ENCODE measurements at places on chromosomes 12 and 14. TPM values are rescaled to one million over a fixed set of nuclear protein-coding genes. Genes with fewer than 3 reads are reported as not detected.

GRCh38 chr12:66915306-66915904 is 236.5 kb upstream of the GRIP1 start:
- no peak for DNase-seq

GRCh38 chr12:116244001-116244400 is 33.5 kb downstream of the MED13L start:
- DNase-seq = no peak

- no peak for DNase-seq
These were observed 5.4 kb downstream of the KRT2 start for GRCh38 chr12:52646613-52647012.

DNA sequence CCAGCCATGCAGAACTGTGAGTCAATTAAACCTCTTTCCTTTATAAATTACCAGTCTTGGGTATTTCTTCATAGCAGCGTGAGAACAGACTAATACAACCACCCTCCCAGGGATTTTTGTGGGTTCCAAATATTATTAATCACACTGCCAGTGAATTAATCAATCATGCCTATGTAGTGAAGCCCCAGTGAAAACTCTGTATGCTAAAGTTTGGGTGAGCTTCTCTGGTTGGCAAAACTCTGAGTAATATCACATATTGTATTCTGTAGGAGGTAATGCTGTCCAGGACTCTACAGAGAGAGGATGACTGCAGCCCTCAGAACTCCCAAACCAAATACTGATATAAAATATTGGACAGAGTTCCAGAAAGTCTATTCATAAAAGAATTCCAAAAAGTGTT is 216.9 kb downstream of the RPAP3 start:
- no peak for DNase-seq

DNA sequence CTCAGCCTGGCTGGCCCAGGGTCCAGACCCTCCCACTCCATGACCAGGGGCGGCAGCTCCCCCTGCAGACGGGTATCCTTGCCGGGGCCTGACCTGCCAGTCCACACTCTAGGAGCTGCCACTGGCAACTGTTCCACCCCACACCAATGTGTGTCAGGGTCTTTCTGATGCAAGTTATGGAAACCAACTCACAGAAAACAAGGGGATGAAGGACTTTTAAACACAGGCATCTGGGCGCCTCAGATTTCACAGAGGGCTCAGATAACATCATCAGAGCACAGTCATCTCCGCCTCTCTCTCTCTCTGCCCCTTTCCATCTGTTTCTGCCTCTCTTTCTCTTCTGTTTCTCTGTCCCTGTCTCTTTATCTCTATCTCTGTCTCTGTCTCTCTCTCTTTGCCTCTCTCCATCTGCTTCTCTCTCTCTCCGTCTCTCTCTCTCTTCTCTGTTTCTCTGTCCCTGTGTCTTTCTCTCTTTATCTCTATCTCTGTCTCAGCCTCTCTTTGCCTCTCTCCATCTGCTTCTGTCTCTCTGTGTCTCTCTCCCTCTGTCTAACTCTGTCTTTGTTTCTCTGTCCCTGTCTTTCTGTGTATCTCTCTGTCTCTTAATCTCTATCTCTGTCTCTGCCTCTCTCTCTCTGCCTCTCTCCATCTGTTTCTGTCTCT is 67.4 kb upstream of the FBRSL1 start:
- no peak for DNase-seq

- no peak for DNase-seq
These were observed 11.9 kb upstream of the PUS1 start for GRCh38 chr12:131917139-131917710.

GRCh38 chr14:80080601-80081000 is 130.7 kb downstream of the DIO2 start:
- DNase-seq = no peak

HVCN1 gene
- 7.1 TPM for total RNA-seq

GARIN6 gene
- total RNA-seq = not detected
